MM.1S (cell line): ENCODE measurements at places on chromosomes 1 and 21.
A peak's percentile ranks its signal among the peaks of the same experiment; 100 is the strongest.

DNA sequence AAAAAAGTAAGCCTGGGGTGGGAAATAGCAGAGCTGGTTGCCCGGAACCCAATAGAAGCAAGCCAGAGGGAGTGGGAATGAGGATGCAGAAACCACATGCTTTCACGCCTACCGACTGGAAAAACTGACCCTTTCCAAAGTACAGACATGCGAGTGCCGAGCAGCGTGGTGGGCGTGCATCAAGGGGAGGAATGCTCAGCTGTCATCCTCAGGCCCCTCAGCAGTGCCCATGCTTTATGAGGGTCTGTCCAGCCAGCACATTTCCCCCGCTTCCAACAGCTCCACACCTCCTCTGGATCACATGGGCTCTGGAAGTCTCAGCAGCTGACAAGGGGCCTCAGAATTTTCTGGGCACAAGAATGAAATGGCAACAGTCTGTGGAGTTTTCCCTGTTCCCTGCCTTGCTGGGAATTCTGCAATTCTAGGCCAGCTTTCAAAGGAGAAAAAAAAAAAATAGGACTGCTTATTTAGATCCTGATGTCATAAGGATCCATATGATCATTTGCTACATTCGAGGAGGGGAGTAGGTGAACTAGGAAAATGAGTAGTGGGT is 19.1 kb upstream of the IKBKE start:
- no peaks in the 10 kb centered on the region for H3K27me3 ChIP-seq
- H3K4me3 ChIP-seq: no peak overlapping the region
- DNase-seq: no peak
- no peaks in the 10 kb centered on the region for H3K36me3 ChIP-seq
- no peak overlapping the region for H3K27ac ChIP-seq
- H3K4me1 ChIP-seq: peaks cover under 1% of the 10 kb centered on the region

DNA sequence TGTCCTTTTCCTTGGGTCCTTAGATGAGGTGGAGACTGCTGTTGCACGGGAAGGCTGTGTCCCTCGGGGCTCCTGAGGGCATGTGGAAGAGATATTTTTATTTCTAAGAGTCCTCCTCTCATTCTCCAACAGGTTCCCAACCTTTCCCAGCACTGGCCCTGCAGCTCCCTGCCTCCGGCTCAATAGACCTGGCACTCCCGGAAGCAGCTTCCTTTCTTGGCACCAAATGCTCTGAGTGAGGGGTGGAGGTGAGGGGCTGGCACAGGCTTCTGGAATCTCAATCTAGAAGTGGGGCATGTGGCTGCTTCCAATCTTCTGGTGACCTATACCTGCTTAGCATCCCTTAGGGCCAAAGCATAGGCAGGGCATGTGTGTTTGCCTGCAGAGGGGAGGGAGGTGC is 4.5 kb downstream of the ETV3L start:
- H3K27me3 ChIP-seq: no peaks in the 10 kb centered on the region
- no peak overlapping the region for H3K27ac ChIP-seq
- DNase-seq: no peak
- H3K4me3 ChIP-seq: no peak overlapping the region
- no peaks in the 10 kb centered on the region for H3K4me1 ChIP-seq

GRCh38 chr1:216732121-216732520 is 8.9 kb upstream of the ESRRG start:
- no peaks in the 10 kb centered on the region for H3K27me3 ChIP-seq
- no peaks in the 10 kb centered on the region for H3K36me3 ChIP-seq
- DNase-seq: no peak
- H3K27ac ChIP-seq: no peak overlapping the region
- no peak overlapping the region for H3K4me3 ChIP-seq

DNA sequence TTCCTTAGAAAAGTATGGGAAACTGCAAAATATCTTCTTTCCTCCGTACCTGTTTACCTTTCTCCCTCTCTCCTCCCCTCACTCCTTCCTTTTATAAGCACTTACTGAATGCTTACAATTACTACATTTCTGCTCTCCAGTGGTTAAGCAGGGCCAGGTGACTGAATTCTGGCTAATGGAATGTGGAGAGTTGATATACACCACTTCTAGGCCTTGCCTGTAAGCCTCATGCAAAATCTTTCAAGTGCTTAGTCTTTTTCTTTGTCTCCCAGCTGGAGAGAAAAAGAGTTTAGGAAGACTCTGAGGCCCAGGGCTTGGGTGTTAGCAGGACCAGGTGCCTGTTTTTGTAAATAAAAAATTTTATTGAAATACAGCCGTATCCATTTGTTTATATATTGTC is 77.7 kb upstream of the CACNA1E start:
- no peak overlapping the region for H3K27ac ChIP-seq
- no peak for DNase-seq
- peaks cover 7% of the 10 kb centered on the region for H3K4me1 ChIP-seq
- no peaks in the 10 kb centered on the region for H3K27me3 ChIP-seq

DNA sequence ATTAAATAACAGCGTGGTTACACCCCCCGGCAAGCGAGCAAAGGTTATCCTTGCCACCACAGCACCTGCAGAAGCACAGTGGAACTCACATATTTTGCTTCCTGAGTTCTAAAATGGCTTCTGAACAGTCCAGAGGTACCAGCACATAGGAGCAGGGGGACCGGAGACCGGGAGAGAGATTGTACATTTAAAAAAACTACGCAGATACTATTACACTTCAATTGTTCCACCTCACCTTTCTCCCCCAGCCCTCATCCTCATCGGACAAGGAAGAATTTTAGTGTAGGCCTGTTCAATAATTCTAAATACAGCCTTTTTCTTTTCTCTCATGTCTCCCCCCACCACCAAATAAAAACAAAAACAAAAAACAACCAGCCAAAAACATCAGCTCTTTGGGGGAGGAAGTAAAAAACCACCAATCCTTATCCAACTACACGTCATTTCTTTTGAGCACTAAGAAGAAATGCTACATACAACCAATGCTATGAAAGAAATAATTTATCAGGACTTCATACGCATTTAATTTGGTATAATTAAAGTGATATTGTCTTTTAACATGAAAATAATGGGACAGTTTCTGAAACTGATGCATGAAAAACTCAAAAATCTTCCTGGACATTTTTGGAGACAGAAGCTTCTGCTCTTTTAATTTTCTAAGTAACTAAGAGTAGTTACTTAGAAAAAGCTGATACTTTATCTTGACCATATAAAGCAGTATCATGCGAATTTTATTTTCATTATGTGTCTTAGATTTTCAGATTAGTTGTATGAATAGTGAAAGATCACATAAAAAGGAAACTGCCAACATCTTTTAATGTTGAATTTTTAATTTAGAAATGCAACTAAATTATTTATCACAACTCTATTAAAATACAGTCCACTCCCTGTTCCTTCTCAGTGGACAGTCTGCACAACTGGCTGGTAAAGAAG is 9.1 kb downstream of the CDKN2C start:
- H3K4me1 ChIP-seq: no peaks in the 10 kb centered on the region
- H3K27me3 ChIP-seq: no peaks in the 10 kb centered on the region
- peak overlapping the region; percentile 39; the same call in 1 of the 2 replicates for H3K27ac ChIP-seq
- H3K36me3 ChIP-seq: no peaks in the 10 kb centered on the region
- peak overlapping the region; percentile 66 for H3K4me3 ChIP-seq

- no peaks in the 10 kb centered on the region for H3K27me3 ChIP-seq
- no peak overlapping the region for H3K4me3 ChIP-seq
- no peak for DNase-seq
- no peaks in the 10 kb centered on the region for H3K4me1 ChIP-seq
- no peak overlapping the region for H3K27ac ChIP-seq
These were observed 55.9 kb downstream of the NEK7 start for GRCh38 chr1:198212675-198213074.

- H3K4me3 ChIP-seq: no peak overlapping the region
- no peaks in the 10 kb centered on the region for H3K27me3 ChIP-seq
- H3K4me1 ChIP-seq: 0 out of 2 replicates have a peak, but pooled peaks cover 4% of the 10 kb centered on the region
- DNase-seq: no peak
- no peaks in the 10 kb centered on the region for H3K36me3 ChIP-seq
- H3K27ac ChIP-seq: no peak overlapping the region
These were observed 111.0 kb downstream of the GABPA start for GRCh38 chr21:25845729-25846256.

DNA sequence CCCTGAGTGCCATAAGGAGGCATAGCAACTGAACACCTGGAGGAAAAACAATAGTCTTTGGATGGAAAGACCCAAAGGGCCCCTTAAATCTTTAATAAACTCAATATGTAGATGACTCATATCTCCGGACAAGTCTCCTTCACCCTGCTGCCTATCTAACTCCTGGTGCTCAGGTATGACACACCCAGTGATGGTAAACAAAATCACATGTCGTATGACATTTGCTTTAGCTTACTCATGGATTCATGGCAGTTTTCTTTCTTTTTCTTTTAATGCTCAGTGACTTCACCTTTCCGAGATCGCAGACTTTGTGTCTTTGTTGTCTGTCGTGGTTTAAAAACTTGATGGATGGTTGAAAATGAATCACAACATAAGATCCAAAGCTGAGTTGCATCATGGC is 208.5 kb upstream of the PROX1 start:
- DNase-seq: no peak
- no peaks in the 10 kb centered on the region for H3K36me3 ChIP-seq
- H3K4me1 ChIP-seq: no peaks in the 10 kb centered on the region
- no peak overlapping the region for H3K27ac ChIP-seq

DNA sequence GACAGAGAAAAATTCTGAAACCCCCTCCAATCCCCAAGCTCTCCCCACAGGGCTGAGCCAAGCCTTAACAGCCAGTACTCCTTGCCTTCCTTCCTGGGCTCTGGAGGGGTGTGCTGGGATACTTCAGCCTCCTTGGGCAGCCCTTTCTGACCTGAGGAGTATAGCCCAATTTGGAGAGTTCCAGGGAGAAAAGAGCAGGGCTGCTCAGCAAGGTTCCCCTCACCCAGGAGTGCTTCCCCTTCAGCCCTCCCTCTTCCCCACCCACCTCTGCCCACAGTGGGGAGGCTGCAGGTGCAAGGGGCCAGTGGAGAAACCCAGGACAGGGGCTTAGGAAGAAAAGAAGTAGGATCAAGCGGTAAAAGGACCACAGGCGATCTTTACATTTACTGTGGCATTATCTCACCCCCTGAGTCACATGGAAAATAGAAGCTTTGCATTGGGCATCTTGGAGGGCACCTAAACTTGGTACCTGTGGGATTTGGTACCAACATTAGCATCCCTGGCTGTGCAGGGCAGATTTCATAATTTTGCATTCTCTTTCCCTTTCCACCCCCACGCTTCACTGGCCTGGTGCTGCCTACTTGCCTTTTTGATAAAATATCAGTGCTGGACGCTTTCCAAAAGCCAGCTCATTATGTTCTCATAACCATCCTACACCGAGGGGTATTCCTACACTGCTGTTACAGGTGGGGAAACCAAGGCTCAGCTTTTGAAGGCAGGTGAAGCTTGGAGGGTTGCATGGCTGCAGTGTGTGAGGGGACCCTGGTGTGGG is 2.8 kb upstream of the ADORA1 start:
- peaks cover 51% of the 10 kb centered on the region for H3K27me3 ChIP-seq
- H3K27ac ChIP-seq: no peak overlapping the region
- no peak overlapping the region for H3K4me3 ChIP-seq
- DNase-seq: no peak

DNA sequence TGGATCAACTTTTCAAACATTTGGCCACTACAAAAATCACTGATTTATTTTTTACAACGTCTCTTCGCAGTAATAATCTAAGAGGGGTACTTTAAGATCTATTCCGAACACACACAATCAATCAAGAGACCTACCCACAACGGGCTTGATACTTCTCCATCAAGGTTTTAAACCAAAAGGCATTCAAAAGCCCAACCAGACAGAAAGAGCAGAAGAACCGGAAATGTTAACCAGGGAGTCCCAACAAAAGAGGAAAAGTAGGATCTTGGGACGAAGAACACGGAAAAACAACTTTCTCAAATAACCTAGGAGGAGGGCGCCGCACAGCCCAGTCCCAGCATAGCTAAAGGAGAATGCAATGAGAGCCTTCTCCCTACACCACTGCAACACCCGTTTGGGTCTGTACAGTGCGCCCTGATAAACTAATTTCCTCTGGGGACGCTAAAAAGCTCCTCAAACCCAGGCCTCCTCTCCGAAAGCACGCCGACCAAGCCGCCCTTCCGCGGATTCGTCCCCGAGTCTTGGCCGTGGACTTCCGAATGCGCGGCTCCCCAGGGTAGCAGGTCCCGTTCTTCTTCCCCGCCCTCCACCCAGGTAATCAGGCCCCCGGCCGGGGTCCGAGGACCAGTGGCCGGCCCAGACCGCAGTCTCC is 623 bp downstream of the RPL22 start:
- no peaks in the 10 kb centered on the region for H3K27me3 ChIP-seq
- DNase-seq: peak; percentile 41
- peaks cover 5% of the 10 kb centered on the region for H3K36me3 ChIP-seq
- peak overlapping the region; percentile 44; the same call in 1 of the 2 replicates for H3K27ac ChIP-seq
- H3K4me3 ChIP-seq: peak overlapping the region; percentile 97
- H3K4me1 ChIP-seq: peaks cover 19% of the 10 kb centered on the region

- no peaks in the 10 kb centered on the region for H3K36me3 ChIP-seq
- no peak for DNase-seq
- H3K27ac ChIP-seq: no peak overlapping the region
- no peaks in the 10 kb centered on the region for H3K4me1 ChIP-seq
These were observed 16.8 kb downstream of the EDN2 start for GRCh38 chr1:41467673-41468072.

DNA sequence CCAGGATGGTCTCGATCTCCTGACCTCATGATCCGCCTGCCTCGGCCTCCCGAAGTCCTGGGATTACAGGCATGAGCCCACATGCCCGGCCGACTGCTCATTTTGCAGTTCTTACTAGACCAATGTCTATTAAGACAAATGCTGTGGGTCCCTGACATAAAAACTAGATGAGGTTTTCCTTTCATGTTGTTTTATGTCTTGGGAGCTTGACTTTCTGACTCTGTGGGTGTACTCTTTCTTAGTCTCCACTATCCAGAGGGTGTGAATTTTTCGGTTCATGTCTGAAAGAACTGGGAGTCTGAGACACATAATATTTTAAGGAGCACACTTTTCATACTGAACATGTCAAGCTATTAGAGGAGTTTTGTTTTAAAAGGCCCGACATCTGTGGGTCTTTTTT is 744.9 kb upstream of the B3GALT2 start:
- DNase-seq: no peak
- H3K27me3 ChIP-seq: no peaks in the 10 kb centered on the region
- H3K4me3 ChIP-seq: no peak overlapping the region
- no peaks in the 10 kb centered on the region for H3K36me3 ChIP-seq
- no peak overlapping the region for H3K27ac ChIP-seq
- H3K4me1 ChIP-seq: no peaks in the 10 kb centered on the region

GRCh38 chr1:10694274-10694632 is 102.2 kb downstream of the CASZ1 start:
- no peaks in the 10 kb centered on the region for H3K36me3 ChIP-seq
- DNase-seq: peak; percentile 58
- H3K27ac ChIP-seq: no peak overlapping the region
- no peaks in the 10 kb centered on the region for H3K4me1 ChIP-seq
- H3K4me3 ChIP-seq: no peak overlapping the region
- H3K27me3 ChIP-seq: peaks cover 79% of the 10 kb centered on the region

DNA sequence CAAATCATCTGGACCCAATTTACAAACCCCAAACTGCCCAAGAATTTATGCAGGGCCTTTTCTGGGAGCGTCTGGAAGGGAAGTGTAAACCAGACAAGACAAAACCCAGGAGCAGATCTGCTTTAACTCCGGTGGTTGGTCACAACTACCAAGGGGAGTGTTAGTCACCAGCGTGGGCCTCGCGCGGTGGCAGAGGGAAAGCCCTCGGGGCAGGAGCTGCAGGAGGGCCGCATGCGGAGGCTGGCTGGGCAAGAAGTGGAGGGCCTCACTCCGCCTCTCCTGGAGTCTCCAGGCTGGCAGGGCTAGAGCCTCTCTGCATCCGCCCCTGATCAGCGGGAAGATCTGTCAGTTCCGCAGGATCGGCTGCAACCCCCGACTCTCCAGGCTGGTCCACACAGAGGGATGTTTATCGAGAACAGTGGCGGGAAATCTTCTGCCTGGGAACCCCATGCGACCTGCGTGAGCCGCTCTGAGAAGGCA is 2.0 kb downstream of the COL24A1 start:
- H3K4me1 ChIP-seq: no peaks in the 10 kb centered on the region
- H3K4me3 ChIP-seq: no peak overlapping the region
- H3K27me3 ChIP-seq: no peaks in the 10 kb centered on the region
